Dorsolateral prefrontal cortex (tissue), 122 donors: ENCODE measurements at places on chromosomes 5 and 9. TPM values are rescaled to one million over a fixed set of nuclear protein-coding genes. Genes with fewer than 3 reads are reported as not detected.

PLAA gene
- total RNA-seq, result 23.2 TPM

HMMR gene
- total RNA-seq, result 0.25 TPM

ORM2 gene
- total RNA-seq, result not detected

ANKRD34B gene
- total RNA-seq, result 0.44 TPM

PDZD2 gene
- total RNA-seq, result 81.4 TPM

PCDHGA4 gene
- 8.2 TPM for total RNA-seq

KIF20A gene
- total RNA-seq, result not detected

FBP2 gene
- not detected for total RNA-seq

ACOT12 gene
- 0.31 TPM for total RNA-seq

LMBRD2 gene
- total RNA-seq, result 50.6 TPM

SUSD3 gene
- total RNA-seq, result 1.4 TPM

KCNV2 gene
- total RNA-seq, result not detected

DMRT2 gene
- 1.8 TPM for total RNA-seq

PCDHGA7 gene
- 5.7 TPM for total RNA-seq

AJM1 gene
- 52.0 TPM for total RNA-seq

PCDHA1 gene
- total RNA-seq, result 2.5 TPM

LCN1 gene
- not detected for total RNA-seq

NR2F1 gene
- 145 TPM for total RNA-seq

MAP1B gene
- total RNA-seq, result 1,077 TPM

AK8 gene
- total RNA-seq, result 2.2 TPM

SERF1A gene
- total RNA-seq, result 13.0 TPM

ZNF618 gene
- total RNA-seq, result 6.8 TPM

WDR38 gene
- not detected for total RNA-seq

IL4 gene
- not detected for total RNA-seq

FBLL1 gene
- 34.8 TPM for total RNA-seq

HAVCR2 gene
- 4.5 TPM for total RNA-seq

BHMT gene
- 3.4 TPM for total RNA-seq
